ENCODE measurements at places on chromosomes 11 and 22.

- DNase-seq = no peak
These were observed 72.2 kb downstream of the CWF19L2 start for GRCh38 chr11:107385361-107385981.

GRCh38 chr22:35612903-35613302, 4.2 kb downstream of the MB start:
- DNase-seq = no peak

GRCh38 chr22:22917377-22917776, 29.8 kb downstream of the IGLL5 start:
- DNase-seq = no peak

GRCh38 chr11:71251761-71252268, 562 bp downstream of the SHANK2 start:
- DNase-seq = peak; percentile 62

GRCh38 chr11:61834278-61835048, 6.4 kb downstream of the FADS2 start:
- peak; percentile 55 for DNase-seq

GRCh38 chr11:125263268-125263790, 98.8 kb downstream of the PKNOX2 start:
- peak; percentile 71 for DNase-seq

GRCh38 chr11:68673991-68674390, 10.4 kb upstream of the GAL start:
- peak; percentile 48 for DNase-seq

- no peak for DNase-seq
These were observed 270.3 kb upstream of the KIRREL3 start for GRCh38 chr11:127270851-127271250.

- DNase-seq = no peak
These were observed 23.5 kb upstream of the TIMP3 start for GRCh38 chr22:32777987-32778386.

GRCh38 chr11:9859554-9860305, 195.9 kb downstream of the SWAP70 start:
- no peak for DNase-seq

DNA sequence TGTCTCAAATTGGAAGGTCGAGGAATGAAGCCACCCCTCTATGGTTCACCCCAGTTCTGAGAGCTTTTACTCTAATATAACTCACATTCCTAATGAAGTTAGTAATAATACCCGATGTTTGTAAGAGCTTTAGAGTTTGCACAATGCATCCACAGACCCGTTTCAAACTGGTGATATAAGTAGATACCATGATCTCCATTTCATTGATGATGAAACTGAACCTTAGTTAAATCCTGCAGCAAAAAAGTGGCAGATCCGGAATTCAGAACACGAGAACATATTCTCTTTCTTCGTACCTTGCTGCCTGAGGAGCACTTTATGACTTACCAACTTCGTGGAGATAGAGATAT, 757 bp upstream of the RBFOX2 start:
- DNase-seq = no peak

- DNase-seq = peak; percentile 92
These were observed 72.6 kb upstream of the TCF20 start for GRCh38 chr22:42343121-42343454.

DNA sequence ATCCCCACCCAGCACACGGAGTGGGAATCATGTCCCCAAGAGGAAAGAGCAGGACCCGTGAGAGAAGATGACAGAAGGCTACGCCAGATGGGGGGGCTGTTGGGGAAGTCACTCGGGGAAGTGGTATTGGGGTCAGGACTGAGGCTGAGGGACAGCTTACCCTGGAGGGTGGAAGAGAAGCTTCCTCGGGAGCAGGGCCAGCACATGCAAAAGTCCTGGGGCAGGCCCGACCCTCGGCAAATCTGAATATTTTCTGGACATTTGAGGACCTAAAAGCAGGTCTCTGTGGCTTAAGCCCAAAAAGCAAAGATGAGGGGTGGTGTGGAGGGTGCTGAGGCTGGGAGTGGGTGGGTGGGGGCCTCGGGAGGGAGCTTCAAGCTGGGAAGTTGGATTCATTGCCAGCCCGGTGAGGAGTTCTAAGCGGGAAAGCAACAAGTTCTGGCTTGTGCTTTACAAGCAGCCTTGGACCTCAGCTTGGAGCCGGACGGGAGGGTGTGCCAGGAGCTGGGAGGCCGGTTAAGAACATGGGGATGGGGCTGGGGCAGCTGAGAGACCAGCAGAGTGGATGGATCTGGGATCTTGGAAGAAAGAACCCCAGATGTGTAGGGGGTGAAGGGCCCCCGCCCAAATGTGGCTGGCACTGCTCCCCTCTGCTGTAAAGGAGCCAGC, 34.9 kb downstream of the GRAMD4 start:
- DNase-seq = no peak

- DNase-seq = no peak
These were observed 518.0 kb downstream of the DLG2 start for GRCh38 chr11:85109141-85109540.

GRCh38 chr11:26285608-26286007, 46.3 kb upstream of the ANO3 start:
- DNase-seq = peak; percentile 68

DNA sequence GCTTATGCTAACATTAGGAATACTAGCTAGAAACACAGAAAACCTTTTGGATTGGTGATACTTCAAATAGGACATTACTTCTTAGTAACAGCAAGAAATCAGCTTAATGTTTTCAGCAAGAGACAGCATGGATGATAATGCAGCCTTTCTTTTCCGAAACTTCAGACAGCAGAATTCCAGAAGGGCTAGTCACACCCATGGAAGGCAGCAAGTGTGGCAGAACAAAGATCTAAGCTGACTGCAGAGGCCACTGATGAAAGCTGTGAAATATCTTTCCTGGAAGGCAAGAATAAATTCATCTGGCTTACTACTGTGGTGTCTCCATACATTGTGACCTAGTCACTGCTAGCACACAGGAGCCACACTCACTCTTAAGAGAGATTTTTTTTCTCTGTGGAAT, 100.3 kb downstream of the CCDC83 start:
- no peak for DNase-seq

DNA sequence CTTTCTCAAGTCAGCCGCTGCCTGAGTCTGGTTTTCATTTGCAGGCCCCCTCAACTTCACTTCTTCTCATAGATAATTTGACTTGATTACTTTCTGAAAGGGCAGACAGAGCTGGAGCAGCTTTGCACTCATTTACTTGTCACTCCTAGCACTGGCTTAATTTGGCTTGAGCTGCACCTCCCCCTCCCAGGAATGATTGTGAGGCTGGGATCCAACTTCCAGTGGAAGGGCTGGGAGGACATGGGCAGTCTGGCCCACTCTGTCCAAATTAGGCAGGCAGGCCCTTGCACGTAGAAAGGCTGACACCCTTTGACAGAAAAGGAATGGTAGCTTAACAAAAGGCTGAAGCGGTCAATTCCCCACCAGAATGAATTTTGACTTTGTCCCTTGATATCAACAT, 453.9 kb downstream of the ETS1 start:
- no peak for DNase-seq

GRCh38 chr11:10351765-10352641, 47.1 kb downstream of the ADM start:
- DNase-seq = peak; percentile 94

DNA sequence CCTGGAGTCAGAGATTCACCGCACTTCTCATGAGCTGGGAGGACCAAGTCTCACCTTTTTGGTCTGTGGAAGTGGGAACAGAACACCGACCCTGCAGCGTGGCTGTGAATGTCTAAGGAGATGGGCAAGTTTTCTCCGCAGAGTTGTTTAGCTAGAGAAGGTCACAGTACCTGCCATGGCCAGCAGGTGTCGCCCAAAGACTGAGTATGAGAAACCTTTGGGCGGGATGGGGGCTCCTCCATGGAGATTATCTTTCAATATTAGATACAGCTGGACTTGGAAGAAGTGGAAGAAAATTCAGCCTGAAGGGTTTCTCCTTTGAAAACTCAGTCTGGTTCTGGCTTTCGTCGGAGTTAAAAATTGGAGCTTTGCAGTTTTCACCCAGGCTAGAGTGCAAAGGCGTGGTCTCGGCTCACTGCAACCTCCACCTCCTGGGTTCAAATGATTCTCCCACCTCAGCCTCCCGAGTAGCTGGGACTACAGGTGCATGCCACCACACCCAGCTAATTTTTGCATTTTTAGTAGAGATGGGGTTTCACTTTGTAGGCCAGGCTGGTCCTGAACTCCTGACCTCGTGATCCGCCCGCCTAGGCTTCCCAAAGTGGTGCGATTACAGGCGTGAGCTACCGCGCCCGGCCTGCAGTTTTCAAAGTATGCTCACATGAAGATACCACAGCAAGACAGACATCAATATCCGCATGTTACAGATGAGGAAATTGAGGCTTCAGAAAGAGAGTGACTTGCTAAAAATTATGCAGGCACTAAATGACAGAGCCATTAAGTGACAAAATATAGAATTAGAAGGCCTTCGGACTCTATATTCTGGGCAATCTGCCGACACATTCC, 10.7 kb upstream of the DSCAML1 start:
- peak; percentile 75 for DNase-seq

- no peak for DNase-seq
These were observed 53.6 kb downstream of the PTPRJ start for GRCh38 chr11:48033918-48034341.

DNA sequence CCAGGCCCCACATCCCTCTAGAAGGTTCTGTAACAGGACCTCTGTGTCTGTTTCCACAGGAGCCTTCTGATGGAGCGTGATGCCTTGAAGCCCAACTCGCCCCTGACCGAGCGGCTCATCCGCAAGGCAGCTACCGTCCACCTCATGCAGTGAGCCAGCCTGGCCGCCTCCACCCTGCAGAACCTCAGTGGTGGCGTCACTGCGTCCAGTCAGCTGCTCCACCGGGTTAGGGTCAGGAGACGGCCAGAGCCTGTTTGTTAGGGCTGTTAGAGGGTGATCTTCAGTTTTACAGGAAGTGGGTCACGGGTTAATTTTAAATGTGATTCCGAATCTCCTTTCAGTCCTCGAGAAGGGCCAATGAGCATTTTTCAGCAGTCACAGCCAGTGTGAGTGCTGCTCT, 3.9 kb upstream of the GTSE1 start:
- no peak for DNase-seq
